GM04504 (cell line): ENCODE measurements at places on chromosomes 7 and 10.

GRCh38 chr10:45471531-45472310, 97.7 kb downstream of the ALOX5 start:
- no peak for DNase-seq

GRCh38 chr7:127650847-127651555, 993 bp upstream of the SND1 start:
- DNase-seq, result no peak

DNA sequence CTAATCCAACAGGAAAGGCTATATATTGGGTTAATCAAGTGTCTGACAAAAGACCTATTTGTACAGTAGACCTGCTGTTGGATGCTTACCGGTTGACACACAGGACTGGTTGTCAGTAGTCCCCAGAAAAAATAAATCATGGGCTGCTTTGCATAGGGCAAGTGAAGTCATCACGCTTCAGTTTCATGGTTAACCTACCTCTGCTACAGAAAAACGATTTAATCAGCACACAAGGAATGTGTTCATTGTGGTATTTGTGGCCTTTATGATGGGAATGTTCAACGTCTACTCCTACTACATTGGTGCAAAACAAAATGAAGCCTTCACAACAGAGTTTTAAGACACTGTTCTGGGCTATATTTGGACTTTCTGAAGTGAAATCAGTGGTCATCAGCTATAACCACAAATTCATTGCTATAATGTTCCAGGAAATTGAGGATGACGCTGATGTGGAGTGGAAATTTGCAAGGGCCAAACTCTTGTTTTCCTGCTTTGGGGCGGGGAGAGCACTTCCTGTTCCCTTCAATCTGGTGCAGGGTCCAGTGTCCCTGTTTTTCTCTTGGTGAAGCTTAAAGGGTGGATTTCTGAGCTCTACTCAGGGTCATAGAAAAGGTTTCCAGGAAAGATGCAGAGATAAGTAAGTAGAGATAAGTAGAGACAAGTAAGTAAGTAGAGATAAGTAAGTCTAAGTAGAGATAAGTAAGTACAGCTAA, 39.3 kb upstream of the GGCT start:
- DNase-seq, result no peak

DNA sequence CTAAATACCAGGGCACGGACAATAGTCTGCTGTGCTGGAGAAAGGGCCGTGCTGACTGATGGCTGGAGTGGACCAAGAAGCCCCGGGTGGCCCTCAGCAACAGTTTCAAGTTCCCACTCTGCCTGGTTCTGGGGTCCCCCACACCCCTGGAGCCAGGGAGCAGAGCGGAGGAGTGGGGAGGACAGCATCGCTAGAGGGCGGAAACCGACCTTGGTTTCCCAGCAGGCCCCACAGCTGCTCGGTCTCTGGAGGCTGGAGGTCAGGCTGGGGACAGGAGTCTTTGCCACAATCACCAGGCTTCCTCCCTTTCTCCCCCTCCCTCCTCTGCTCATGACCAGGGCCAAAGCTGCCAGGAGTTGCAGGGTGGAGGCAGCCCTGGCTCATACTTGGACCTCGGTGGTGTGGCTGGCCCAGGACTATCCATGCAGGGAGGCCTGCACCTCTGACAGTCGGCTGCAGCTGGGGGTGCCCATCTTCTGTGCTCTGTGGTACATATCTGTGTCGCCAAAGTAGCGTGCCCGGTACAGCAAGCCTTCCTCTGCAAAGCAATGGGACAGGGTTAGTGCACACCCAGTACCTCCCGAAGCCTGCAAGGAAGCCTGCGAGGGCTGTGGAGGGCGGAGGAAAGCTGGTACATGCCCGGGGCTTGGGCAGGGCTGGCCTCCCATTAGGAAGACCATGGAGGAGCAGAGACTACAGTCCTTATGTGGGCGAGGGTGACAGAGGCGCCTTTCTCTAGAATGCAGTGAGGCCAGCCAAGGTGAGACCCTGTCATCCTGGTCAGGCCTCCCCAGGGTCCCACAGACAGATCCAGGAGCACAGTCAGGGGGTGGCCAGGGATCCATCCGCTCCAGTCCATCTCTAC, 19.1 kb downstream of the DNAJB12 start:
- DNase-seq, result no peak

DNA sequence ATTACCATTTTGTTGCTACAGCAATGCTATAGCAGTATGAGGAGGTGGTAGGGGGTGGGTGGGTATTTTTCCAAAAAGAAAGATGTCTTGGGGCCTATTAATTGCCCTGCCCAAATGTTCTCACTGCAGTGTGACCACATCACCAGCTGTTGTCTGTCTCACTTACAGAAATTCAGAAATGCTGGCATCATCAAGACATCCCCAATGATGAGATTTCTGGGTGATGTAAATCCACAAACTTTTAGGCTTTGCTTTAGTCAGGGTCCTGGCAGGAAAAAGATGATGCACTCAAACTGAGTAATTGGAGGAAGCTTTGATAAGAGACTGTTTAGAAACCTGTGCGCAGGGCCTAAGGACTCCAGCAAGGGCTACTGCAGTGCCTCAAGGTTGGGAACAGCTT, 56.2 kb upstream of the OPN4 start:
- no peak for DNase-seq

DNA sequence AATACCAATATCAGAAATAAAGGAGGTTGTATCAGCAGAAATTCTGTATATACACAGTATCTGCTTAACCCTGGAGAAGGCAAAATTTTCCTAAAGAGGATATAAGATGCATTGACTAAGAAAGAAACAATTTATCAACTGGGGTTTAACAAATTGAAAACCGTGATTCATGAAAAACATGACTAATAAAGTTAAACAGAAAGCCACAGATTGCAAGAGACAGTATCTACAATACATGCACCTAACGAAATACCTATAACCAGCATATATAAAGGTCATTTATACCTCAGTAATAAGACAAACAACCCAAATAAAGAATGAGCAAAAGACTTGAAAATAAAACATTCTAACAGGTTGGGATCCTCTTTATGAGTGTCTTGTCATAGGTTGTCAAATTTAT, 101.8 kb downstream of the IQUB start:
- DNase-seq, result no peak

DNA sequence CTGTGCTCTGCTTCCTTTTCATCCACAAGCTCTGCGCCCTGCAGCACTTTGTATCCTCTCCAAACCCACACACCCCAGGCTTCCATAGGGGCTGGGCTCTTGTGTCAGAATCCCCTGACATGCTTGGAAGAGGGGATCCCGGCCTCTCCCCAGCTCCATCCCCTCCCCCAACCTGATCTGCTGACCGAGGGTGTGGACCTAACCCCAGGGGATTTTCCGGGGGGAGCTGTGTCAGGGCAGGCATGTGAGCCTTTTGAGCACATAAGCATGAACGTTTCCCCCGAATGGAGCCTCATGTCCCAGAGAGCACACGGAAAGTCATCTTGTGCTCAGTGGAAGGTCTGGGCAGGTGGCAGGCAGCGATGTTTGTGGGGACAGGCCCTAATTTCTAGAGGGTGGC, 17.7 kb downstream of the GPR26 start:
- no peak for DNase-seq

DNA sequence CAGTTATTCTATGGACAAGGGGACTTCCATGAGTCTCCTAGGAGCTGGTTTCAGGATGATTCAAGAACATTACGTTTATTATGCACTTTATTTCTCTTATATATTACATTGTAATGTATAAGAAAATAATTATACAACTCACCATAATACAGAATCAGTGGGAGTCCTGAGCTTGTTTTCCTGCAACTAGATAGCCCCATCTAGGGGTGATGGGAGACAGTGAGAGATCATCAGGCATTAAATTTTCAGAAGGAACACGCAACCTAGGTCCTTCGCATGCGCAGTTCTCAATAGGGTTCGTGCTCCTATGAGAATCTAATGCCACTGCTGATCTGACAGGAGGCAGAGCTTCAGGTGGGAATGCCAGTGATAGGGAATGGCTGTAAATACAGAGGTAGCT, 137.9 kb downstream of the ANKRD30A start:
- DNase-seq, result no peak

- DNase-seq, result no peak
Measured at GRCh38 chr10:2985729-2986232, 81.6 kb upstream of the PFKP start.

GRCh38 chr7:126303926-126304325, 948.8 kb downstream of the GRM8 start:
- no peak for DNase-seq

DNA sequence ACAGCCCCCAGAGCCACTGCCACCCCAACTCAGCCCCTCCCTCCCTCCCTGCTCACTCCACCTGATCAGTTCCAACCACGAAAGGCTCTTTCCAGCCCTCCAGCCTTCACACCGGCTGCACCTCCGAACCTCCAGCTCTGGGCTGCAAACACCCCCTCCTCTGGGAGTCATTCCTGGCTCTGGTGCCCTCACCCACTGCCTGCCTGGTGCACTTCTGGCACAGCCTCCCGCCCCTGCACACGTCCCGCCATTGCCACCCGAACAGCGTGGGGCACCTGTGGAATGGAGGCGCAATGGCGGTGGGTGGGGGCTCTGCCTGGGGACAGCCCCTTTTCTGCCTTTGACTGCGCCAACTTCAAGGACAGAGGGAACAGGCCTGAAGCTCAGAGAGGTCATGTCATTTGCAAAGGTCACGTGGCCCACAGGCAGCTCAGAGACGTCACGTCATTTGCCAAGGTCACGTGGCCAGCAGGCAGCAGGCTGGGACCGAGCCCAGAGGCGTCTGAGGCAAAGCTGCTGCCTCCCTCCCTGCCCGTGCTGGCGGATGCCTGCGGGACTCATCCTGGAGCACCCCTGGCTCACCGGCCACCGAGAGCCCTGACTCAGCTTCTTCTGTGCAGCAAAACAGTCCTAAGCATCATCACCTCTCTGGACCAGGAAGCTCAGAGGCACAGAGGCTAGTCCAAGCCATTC, 76.0 kb upstream of the DNAAF5 start:
- no peak for DNase-seq

DNA sequence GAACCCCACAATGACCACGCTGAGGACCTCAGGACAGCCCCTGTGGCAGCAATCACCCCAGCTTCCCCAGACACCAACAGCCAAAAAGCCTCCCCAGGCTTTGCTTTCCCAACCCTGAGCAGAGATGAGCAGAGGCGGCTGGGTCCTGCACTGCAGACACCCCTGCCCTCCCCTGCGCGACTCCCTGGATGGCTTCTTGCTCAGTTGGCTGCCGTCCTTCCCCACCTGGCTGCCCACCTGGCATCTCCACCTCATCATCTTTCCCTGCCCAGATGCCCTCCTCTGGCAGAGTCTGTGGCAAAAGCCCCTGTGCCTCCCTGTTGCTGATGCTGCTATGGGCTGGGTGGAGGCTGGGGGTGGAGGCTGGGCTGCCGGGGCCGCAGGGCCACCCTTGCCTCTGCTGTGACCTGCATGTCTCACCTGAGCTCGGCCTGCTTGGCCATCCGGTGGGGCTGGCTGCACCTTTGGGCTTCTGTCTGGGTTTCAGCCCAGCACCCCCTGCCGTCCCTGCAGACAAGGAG, 567.7 kb downstream of the TCERG1L start:
- no peak for DNase-seq

DNA sequence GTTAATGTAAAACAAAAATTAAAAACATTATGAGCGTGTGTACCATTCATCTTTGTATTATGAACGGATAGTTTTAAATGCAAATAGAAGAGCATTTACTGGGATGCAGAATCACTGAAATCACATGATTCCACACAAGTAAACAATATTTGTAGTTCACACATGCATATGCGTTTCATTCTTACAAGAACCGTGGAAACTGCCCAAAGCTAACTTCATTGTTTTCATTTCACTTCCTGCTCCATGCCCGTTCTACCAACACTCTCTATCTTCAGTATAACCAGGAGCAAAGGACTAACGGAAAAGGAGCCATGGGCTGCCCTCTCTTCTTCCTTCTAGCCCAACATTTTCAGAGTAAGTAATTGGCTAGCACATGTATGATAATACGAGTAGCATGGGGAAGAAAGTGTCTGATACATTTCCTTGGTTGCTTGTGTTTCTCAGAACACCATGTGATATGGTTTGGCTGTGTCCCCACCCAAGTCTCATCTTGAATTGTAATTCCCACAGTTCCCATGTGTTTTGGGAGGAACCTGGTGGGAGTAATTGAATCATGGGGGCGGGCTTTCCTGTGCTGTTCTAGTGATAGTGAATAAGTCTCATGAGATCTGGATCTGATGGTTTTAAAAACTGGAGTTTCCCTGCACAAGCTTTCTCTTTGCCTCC, 38.8 kb downstream of the ZNF783 start:
- no peak for DNase-seq

- no peak for DNase-seq
Measured at GRCh38 chr10:27644307-27644939, 101.2 kb downstream of the MKX start.

DNA sequence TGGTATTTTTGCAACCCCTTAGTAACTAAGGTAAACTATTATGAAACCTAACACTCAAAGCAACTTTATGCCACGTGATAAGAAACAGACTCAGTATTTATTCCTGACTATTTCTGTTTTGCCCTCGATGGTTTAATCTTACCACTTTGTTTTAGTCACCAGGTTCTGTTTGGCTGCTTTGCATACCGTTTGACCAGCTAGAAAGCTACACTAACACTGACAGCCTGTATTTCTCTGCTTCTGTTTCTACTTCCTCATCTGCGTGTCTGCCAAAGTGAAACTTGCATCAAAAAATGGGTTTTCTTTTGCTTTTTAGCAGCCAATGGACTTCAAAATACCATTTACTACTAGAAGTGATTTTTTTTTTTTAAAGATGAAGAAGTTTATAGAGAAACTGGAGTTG, 802.5 kb downstream of the GRM8 start:
- DNase-seq, result no peak

- no peak for DNase-seq
Measured at GRCh38 chr10:15427843-15428414, 56.8 kb upstream of the FAM171A1 start.

DNA sequence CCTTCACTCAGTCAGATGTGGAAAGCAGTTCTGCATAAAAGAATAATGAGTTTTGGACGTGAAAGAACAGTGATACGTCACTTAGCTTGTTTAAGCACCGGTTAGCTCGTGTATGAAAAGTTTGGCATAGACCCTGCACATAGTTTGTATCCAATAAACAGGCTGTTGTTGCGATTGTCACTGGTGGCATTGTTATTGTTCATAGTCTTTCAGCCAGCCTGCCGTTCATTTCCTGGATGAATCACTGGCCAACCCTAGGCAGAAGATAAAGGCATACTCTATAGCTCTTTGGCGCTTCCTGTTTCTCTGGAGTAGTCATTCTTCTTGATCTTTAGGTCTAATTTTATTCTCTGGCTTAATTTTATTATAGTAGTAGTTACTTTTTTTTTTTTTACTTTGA, 57.8 kb upstream of the ANKRD30A start:
- DNase-seq, result no peak

GRCh38 chr10:99850021-99850766, 67.8 kb downstream of the ABCC2 start:
- no peak for DNase-seq
